Activated naive CD4-positive, alpha-beta T cell (primary cell): ENCODE measurements at places on chromosomes 11 and 22.

DNA sequence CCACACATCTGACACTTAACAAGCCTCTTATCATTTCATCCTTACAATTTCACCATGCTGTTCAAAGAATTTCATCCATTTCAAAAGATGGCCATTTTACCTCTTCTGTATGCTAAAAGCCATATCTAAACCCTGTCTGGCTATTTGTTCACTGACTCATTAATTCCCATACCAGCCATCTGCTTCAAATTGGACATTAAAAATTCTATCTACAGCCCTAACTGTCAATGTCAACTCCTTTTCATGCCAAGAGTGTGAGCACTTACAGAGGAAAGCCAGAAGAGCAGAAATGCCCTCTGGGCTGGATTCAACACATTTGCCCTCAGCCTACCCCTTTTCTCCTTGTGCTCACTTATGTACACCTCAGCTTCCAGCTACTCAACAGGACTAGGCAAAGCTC lies 59.2 kb downstream of the SYTL2 start:
- no peak for DNase-seq

GRCh38 chr22:49512487-49513165 lies 315.0 kb downstream of the BRD1 start:
- no peak for DNase-seq

DNA sequence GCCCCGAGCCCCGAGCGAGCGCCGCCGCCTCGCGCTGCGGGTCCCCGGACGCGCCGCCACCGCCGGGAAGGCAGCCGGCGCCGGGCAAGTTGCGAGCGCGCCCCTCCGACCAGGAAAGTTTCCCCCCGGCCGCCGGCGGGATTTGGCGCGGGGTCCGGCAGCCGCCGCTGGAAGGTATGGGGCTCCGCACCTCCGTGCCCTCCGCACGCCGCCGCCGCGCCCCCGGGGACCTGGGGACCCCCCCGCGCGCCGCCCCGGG lies 281 bp downstream of the TSPAN18 start:
- DNase-seq: no peak

DNA sequence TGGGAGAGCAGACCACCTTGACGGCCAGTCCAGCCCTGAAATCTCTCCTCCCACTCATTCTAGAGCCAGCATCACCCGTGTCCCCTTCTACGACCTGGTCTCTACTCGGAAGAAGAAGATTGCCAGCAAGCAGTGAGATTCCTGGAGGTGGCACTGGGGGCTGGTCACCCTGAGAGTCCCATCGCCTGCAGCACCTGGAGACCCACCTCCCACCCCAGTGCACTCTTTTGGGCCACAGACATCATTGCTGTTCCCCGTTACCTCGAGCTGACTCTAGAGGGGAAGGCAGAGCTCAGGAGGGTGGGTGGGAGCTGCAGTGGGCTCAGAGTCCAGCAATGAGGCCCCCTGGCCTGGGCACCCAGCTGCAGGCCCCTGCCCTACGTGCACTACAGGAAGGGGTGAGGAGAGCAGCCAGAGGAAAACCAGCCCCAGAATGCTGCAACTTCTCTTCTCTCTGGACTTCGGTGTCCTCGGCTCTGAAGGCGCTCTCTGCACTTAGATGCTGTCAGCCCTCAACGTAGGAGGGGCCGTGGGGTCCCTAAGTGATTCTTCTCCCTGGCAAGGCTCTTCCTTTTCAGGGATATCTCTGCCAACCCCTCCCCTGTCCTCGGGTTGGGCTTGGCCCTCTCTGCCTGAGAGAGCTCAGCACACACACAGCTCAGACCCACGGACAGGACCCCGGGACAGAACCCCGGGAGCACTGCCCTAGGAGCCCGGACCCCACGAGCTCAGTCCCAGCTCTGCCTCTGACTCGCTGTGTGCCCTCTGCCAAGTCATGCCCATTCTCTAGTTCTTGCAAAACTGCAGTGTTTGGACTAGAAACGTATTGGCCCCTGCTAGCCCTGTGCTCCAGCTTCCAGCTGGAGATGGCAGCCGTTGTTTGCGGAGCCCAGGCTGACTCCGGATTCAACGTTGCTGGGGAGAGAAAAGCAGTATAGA lies 31.3 kb downstream of the CYTH4 start:
- no peak for DNase-seq

DNA sequence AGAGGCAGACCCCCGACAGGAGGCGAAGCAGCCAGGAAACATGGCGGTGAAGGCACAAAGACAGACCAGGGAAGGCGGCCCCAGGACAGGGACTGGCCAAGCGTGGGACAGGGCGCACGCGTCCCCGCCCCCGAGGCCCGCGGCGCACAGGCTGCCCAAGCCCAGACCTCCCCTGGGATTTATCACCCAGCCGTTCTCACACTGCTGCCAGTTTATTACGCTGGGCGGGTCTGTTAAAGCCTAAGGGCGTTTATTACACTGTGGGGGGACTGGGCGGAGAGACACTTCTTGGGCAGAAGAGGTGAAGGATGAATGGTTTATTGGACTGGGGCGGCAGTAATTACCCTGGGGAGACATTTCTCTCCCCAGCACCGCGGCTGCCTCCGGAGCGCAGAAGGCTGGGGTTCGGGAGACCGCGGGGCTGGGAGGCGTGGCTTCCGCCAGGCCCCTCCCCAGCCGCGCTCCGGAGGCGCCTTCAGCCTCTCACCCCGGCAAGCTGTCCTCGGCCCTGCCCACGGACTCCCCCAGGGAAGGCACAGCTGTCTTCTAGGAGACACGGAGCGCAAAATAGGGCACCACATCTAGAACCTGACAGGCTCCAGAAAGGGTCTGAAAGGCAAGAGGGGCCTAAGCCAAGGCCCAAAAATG lies 47.1 kb downstream of the SLC22A12 start:
- DNase-seq: no peak

DNA sequence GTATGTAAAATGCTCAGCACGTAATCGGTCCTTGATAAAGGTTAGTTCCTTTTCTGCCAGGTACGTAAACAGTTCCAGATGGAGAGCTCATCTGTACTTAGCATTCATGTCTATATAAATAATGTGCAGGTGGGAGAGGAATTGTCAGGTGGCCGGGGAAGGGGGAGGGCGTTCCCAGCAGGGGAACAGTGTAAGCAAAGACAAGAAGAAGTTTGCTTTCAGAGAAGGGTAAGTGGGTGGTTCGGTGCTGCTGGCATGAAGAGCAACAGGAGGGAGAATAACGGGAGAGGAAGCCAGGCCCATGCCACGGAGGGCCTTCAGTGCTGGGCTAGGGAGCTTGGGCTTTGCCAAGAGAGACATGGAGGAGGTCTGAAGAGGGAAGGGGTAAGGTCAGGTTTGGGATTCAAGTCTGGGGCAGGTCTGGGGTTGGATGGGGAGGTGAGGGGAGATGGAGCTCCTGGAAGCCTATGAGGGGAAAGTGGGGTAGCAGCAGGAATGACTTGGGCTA lies 11.4 kb upstream of the WNT11 start:
- no peak for DNase-seq

- DNase-seq: no peak
Measured at GRCh38 chr11:2219318-2220017, 47.9 kb upstream of the TH start.

- no peak for DNase-seq
Measured at GRCh38 chr11:8503910-8504364, 90.1 kb downstream of the STK33 start.

- no peak for DNase-seq
Measured at GRCh38 chr11:9660886-9661285, 3.0 kb upstream of the SWAP70 start.

GRCh38 chr11:71332447-71332846 lies 80.1 kb upstream of the SHANK2 start:
- no peak for DNase-seq

DNA sequence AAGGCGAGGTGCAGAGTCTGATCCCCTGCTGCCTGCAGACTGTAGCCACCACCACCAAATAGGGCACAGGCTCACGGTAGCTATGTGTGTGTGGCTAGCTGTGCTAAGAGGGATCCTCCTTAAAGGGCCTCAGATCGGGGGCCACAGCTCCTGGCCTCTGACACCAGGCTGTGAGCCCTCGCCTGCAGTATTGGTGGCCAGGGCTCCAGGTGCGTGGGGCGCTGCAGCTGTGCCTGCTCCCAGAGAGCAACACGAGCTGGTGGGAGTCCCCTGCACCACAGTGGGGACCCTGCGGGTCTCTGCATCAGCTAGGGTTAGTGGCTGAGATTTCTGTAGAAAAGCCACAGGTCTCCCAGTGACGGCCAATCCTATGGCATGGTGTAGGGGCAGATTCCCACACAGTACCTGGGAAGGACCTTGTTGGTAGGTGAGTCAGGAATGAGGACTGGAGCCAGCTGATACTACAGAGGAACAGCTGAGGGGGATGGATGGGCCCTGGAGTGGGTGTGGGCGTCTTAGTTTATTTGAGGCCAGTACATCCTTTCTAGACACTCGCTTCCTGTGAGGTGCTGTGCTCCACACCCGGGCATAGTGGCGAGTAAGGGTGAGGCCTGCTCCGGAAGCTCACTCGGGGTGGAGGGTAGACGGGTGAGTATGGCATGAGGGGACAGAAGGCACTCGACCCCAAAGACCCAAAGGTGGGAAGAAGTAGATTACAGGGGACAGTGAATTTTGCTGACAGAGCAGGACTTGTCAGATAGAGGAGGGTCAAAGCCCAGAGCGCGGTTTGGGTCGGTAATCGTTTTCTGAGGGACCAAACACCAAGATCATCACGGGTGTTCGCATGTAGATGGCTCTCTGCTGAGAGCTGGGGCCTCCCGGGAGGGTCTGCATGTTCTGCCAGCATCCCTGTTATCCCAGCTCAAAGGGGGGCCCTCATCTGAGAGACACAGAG lies 212.5 kb downstream of the TBC1D22A start:
- DNase-seq: no peak

- no peak for DNase-seq
Measured at GRCh38 chr11:76233196-76233921, 27.1 kb upstream of the WNT11 start.

DNA sequence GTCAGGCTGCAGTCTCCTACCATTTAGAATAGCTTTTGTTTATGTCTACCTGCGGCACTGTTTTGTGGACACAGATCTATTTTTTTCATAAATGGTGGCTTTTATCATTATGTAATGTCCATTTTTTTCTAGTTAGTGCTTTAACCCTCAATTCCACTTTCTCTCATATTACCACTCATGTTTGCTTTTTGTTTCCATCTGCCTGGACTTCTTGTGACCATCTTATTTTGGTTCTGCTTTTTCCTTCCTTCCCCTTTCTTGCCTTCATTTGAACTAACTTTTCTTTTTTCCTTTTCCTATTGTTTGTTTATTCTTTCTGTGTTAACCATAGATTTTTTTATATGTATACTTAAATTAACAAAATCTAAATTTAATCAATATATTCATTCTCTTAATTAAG lies 98.5 kb upstream of the SLC22A12 start:
- DNase-seq: no peak

DNA sequence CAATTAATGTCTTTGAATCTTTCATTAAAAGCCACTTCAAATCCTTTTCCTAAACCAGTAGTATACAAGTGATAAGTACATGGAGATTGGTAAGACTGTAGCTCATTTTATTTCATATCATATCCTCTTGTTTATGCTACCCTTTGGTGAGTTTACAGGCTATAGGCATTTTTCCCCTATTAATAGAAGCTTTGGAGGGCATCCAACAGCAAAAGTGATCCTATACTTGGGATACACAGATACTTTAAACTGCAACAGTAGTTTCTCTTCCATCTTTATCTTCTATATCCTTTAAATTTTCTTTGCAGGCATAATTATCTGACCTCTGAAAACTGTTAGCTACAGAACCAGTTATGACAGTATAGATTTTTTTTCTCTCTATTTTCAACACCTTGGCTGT lies 114.5 kb upstream of the SPON1 start:
- no peak for DNase-seq
